ENCODE measurements at places on chromosomes 4 and X. TPM values are rescaled to one million over a fixed set of nuclear protein-coding genes. Genes with fewer than 3 reads are reported as not detected.
A peak's percentile ranks its signal among the peaks of the same experiment; 100 is the strongest.

DRD5 gene
- total RNA-seq, result not detected

SMPX gene
- not detected for total RNA-seq

PHEX gene
- 0.18 TPM for total RNA-seq

CABS1 gene
- not detected for total RNA-seq

UBE2K gene
- total RNA-seq, result 48.8 TPM

RBM47 gene
- 276 TPM for total RNA-seq

NEIL3 gene
- total RNA-seq, result 3.1 TPM

ADH1A gene
- not detected for total RNA-seq

C4orf54 gene
- not detected for total RNA-seq

SERPINA7 gene
- total RNA-seq, result not detected

ATP6AP2 gene
- 19.5 TPM for total RNA-seq

WNK3 gene
- not detected for total RNA-seq

DNA sequence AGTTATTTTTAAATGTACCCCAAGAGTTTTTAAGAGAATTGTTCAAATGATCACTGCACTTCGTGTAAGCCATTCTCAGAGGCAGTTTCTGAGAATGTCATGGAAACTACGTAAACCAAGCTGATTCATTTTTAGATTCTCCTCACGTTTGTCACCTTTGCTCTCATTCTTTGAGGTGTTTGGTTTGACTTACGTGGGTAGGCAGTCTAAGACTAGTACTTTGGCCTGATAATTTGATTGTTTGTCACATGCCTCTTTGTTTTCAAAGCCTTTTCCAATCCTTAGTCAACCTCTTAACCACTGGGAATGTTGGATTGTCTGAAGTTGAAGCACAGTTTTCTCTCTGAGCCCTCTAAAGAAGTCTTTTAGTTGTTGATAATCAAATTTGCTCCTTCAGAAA, 10.5 kb downstream of the SEPTIN11 start:
- peak; percentile 30 for DNase-seq

DNA sequence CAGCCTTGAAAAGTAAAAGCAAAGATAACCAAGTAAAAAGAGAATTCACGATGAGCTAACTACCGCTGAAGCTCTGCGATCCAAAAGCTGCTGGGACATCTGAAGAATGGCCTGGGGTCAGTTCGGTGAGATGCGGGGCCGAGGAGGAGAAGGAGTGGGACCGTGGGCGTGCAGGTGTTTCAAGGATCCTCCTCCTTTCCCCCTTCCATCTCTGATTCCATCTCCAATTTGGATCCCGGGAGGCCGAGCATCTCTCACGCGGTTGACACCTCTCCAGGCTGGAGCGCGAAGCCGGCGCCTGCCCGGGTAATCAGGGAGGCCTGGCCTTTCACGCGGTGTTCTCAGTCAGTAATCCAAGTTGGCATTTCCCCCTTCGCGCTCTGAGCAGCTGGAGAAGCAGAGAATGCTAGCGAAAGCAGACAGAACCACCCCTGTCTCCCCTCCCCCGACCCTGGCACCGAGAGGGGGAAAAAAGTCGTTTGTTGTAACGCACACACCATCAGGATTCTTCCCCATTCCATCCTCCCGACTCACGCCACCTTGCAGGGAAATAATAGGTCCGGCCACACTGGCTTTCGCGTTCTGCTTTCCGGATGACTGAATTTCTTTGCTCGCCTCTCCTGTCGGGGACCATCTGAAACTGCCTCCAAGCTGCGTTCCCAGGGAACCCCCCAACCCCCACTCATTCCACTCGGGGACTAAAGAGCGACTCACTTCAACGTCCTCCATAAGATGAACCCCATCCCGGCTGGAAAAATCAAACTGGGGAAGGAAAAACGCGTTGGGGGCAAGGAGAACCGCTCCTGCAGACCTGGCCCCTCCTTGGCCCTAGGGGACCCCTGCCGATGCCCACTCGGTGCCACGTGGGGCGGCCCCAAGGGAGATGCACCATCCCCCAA, 6.5 kb downstream of the NEUROG2 start:
- no peak for DNase-seq

DNA sequence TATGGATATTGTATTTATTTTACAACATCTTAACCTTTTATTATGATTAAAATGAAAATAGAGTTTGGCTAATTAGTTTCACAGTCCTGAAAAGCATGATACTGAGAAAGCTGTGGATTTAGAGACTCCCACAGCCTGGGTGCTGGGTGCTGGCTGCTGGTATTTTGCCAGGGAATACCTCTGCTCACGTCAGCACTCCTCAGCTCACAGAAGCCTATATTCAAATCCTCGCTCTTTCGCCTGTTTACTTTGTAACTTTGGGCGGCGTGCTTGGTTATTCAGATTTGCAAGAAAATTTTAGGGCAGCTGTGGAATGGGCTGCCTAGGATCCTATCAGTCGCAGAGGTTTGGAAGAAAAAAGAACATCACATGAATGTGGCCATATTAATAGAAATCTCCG, 261.8 kb downstream of the DCTD start:
- DNase-seq, result no peak

DNA sequence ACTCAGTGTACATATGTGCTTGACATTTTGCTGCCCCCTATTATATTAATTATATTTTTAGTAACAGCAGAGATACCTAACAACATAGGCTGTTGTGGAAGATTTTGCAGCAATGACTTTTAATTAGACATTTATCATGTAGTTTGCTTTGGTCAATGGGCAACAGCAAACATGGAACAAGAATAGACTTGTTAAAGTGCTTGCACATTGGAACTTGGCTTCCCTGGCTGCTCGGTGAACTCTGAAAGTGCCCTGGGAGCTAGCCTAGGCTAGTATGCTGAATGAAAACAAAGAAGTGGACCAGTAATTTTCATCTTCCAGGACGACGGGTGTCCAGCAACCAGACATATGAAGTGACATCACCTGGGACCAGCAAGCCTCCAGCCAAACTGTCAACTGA, 1157.1 kb downstream of the ARAP2 start:
- no peak for DNase-seq

DNA sequence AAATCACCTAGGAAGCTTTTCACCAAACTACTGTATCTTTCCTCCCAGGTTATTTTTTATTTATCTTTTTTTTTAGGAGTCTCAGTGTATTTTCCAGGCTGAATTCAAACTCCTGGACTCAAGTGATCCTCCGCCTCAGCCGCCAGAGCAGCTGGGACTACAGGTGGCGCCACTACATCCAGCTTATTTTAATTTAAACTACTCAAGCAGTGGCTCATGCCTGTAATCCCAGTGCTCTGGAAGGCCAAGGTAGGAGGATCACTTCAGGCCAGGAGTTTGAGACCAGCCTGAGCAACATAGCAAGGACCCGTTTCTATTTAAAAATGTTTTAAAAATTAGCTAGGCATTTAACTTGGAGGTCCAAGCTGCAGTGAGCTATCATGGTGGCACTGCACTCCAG, 37.8 kb downstream of the LEF1 start:
- peak; percentile 11 for DNase-seq

- peak; percentile 3 for DNase-seq
Measured at GRCh38 chrX:6095469-6095868, 133.2 kb downstream of the NLGN4X start.

DNA sequence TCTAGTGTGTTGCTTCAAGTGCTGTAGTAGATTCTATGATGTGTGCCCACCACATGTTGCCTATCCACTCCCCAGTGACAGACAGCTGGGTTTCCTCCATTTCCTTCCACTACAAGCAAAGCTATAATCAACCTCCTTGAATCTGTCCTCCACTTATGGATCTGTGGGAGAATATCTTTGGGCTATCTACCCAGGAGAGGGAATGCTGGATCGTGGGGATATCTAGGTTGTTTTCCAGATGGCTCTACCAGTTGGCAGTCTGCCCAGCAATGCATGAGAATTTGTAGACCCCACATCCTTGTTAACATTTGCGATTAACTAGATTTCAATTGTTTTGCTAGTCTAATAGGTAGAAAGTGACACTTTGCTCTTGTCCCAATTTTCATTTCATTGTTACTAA, 10.3 kb downstream of the NMU start:
- no peak for DNase-seq

- no peak for DNase-seq
Measured at GRCh38 chrX:9117851-9118250, 83.9 kb upstream of the FAM9B start.

GRCh38 chr4:169485791-169486742, 126.3 kb downstream of the NEK1 start:
- peak; percentile 60 for DNase-seq

DNA sequence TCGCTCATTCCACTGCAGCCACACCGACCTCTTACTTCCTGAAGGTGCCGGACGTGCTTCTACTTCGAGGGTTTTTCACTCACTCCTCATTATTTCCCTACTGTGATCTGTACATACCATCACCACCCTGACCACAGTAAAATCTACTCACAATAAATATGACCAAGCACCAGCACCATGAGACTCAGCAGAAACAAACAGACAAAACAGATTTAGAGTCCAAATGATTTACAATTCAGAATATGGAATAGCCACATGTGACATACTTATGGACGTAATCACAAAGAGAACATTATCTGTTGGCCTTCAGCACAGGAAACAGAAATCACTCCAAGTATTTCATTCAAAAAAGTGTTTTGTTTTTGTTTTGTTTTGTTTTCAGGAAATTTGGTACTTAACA, 16.1 kb upstream of the KLB start:
- DNase-seq, result no peak

- DNase-seq, result no peak
Measured at GRCh38 chr4:41070516-41071281, 143.6 kb downstream of the APBB2 start.

DNA sequence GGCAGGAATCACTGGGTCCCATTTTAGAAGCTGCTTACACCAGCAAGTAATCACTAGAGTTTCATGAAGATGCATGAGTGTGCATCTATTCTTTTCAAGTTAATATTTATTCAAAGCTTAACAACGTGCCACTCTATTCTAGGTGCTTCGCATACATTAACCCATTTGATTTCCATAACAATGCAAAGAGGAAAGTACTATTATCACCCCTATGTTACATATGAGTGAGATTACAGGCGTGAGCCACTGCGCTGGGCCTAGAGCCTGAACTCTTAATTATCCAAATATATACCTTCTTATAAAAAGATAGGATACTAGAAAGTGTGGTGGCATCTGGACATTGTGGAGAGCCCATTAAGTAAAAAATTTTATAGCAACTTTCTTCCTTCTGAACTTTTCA, 65.4 kb downstream of the CXCL13 start:
- no peak for DNase-seq

DNA sequence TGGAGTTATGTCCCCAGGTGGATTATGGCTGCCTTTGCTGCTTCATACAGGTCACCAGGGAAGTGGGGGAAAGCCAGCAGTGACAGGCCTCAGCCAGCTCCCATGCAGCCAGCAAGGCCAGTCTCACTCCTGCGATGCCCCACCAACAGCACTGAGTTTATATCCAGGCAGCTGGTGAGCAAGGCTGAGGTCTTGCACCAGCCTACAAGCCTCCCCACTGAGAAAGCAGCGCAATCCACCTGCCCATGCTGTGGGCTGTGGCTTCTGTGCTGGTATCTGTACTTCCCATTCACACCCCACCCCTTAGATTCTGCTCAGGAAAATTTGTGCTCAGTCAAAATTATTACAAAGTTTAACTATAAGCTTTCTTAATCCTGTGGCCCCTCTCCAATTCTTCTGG, 153.5 kb downstream of the HHIP start:
- no peak for DNase-seq

- DNase-seq, result no peak
Measured at GRCh38 chrX:51852096-51852495, 41.3 kb upstream of the MAGED1 start.

DNA sequence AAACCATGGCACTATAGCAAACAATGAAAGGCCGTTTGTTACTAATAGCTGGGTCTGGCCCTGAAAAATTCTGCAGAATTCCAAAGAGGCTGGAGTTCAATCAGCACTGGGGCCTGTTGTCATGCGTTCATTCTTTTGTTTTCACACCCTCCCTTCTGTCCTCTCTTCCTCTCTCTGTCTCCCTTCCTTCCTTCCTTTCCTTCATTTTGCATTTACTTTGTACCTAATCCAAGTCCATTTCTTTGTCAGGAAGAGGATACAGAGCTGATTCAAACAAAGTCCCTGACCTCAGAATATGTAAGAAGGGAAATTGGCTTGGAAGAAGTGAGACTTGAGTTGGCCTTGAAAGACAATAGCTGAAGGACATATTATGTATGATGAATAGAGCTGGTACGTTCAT, 119.6 kb upstream of the LDB2 start:
- no peak for DNase-seq

DNA sequence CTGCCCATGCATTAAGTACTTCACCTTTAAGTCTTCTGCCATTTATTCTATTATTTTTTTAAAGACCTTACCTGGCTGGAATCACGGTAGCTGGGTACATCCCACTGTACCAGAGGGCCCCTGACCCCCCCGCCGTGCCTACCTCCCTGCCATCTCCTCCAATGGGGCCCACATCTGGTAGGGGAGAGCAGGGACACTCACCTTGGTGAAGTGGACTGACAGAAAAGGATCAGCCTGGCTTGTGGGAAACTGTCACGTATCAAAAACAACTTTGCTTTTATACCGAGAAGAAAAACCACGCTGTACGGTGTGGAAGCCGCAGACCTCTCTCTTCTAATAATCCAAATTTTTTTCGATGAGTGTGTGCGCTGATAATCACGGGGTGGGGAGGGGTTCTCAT, at the start of gene FOXP3:
TSS of gene FOXP3 (minus strand) at position 251 of the 400 bp plus-strand sequence. CDS start 6,205 bp downstream, outside the sequence.
- DNase-seq, result no peak

- DNase-seq, result no peak
Measured at GRCh38 chr4:20432088-20432487, 180.4 kb downstream of the SLIT2 start.

Data from HT-29 (cell line).